ENCODE measurements at places on chromosomes 5 and 9.

GRCh38 chr9:110814159-110814558 lies 145.6 kb downstream of the MUSK start:
- DNase-seq = no peak

DNA sequence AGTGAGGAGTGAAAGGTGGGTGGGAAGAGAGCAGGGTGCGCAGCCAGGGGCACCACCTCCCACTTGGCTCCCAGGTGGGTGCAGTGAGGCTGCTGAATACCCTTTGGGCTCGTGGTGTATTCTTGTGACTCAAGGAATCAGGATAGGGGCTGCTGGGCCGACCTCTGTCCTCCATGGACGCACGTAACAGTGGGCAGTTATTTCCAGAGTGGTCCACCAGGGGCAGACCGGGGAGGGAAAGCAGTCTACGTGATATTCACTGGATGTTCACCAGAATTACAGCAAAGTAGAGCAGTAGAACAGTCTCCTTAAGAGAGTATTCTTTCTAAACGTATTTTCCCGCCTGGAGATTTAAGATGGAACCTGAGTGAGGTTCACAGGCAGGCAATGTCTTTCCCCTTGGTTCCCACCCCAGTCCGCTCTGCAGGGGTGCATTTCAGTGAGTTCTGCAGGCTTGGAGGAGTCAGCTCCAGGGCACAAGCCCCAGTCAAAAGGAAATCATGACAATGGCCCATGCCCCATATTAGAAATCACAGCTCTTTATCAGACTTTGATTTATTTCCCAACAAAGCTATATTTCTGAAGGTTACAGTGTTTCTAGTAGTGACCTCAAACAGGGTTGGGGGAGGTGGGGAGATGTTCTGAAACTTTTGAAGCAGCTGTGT lies 88.7 kb downstream of the SYK start:
- DNase-seq = no peak

DNA sequence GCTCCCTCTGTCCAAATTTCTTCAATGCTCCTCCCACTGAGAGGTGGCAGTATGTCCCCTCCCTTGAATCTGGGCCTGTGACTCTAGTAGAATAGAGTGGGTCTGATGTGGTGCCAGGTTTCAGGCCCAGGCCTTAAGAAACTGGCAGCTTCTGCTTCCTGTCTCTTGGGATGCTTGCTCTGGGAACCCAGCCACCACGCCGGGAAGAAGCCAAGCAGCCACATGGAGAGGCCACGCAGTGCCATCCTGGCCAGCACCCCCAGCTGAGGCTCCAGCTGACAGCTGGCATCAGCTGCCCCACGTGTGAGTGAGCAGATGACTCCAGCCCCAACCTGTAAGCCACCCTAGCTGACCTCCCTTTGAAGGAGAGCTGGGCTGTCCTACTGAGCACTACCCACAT lies 7.3 kb upstream of the TSPAN17 start:
- DNase-seq = no peak

- no peak for DNase-seq
Observed at GRCh38 chr9:37036371-37036775, 2.3 kb upstream of the PAX5 start.

- no peak for DNase-seq
Observed at GRCh38 chr9:22141908-22142307, 132.8 kb upstream of the CDKN2B start.

DNA sequence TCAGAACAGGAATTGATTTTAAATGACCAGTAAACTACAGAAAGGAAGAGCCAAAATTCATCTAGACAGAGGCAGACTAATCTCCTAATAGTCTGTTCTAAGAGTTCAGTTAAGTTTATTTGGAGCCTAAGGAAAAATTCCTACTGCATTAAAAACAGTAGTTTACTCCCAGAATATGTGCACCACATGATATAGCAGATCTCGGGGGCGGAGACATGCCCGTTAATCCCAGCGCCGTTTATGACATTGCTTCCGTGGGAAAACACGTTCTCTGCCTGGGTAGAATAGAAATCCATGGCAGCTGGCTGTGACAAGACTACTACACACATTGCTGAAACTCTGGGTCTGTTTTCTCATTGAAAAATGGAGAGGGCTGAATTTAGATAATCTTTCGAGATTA lies 11.4 kb downstream of the HABP4 start:
- no peak for DNase-seq

- DNase-seq = no peak
Observed at GRCh38 chr9:34577400-34578240, 11.9 kb downstream of the CNTFR start.

DNA sequence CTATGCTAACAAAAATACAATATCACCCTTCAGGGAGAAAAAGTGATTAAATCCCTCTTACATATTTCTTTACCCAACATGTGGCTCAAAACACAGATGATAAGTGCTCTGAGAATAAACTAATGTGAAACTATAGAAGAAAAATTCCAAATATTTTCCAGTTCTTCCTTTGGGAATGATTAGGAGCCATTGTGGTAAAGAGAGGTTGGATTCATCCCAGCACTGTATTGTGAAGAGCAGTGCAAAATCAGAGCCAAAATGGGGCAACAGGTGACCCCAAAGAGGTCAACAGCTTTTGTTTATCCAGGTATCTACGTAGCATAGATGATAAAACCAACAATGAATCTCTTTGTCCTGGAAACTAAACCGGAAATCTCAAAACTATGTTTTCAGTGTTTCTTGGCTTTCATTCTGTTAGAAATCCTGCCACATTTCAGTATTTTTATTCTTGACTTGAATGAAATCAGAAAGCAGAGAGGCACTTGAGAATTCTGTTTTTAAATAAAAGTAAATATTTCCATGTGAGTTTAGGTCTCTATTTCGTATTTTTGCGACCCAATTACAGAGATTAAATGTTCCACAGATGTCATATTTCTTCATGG lies 120.4 kb upstream of the FST start:
- DNase-seq = no peak

DNA sequence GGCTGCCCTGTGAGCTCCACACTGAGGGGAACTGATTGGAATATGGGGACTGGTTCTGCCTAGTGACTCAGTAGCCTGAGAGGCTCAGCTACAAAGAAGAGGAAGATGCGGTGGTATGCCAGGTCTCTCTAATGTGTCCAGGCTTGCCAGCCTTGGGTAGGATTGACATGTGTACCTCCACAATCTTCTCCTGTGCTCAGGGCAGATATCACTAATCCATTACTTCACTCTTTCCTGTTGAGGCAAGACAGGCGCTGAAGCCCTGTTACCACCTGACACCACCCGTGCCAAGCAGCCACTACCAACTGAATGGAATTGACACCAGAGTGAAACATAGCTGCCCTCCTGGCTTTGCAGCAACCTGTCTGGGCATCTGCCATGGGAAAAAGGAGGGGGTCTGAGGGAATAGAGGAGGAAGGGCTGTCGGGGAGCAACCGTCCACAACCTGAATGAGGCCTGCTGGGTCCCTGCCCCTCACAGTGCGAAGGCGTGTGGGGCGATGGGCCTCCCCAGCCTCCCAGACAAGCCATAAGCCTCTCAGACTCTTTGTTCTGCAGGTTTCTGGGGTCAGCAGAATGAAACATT lies 114.7 kb upstream of the CXCL14 start:
- no peak for DNase-seq

DNA sequence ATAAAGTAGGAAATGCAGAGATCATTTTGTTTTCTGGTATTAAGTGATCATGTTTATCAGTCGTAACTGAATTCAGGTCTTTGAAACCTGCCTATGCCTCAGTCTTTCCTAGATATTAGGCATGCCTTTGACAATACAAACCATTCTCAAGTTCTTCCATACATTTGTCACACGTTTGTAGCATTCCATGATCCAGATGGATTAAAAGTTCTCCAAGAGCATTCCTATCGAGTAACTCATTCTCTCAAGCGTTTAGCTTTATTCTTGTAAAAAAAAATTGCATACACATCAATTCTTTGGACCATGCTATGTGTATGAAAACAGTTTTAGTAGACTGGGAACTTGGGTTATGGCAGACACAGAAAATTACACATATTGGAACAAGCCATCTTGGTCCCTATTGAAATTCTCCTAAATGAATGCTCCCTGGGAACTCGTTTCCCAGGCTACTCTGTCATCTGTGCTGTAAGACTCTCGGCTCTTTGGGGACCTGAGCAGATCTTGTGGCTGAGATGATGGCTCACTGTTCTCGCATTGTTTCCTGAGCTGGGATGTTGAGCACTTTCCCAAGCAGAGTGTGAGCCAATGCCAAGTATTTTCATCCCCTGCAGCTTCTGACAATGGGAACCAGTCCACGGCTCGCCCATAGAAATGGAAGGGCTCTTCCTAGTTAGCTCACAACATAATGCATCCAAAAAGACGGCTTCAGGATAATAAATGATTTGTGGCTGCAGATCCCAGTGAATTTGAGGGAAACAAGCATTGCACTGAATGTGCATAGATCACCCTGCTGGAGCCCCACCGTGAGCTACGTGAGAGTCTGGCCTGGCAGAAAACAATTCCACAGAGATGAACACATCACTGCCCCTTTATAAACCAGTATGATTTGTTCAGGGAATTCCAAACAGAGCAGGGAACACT lies 230.2 kb downstream of the IRX1 start:
- DNase-seq = no peak

DNA sequence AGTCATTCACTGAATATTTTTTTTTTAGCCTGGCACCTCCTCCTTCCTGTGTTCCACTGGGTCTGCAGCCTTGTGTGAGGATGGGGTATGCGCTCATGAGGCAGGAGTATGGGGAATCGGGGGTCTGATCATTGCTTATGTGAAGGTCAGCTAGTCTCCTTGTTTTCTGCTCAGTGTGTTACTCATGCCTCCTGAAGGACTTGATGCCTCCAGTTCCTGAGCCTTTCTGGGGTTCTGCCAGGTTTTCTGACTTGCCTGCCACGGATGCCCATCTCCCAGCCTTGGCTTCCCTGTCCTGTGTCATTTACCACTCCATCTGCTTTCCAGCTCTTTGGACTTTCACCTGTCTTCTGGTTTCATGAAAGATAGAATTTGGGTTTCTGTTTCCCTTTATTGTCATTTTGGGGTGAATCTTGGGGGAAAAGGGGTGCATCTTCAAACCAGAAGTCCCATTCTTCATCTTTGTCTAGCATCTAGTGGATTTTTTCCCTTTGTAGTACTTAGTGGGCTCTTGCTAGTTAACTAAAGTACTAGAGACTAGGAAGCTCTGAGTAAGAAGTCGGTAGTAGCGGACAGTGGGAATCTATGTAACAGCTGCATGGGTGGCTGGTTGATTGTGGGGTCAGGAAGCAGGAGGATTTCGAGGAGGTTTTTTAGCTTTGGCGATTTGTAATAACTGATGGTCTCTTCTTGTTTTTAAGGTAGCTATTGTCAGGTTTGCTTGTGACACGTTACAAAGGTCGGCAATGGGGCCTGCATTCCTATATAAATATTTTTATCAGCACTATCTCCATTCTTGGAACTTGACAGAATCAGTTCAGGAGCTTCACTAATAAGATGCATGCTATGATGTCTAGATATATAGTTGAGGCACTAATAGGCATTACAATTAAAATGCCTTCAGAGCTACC lies 8.2 kb downstream of the OTULIN start:
- DNase-seq = no peak

- DNase-seq = no peak
Observed at GRCh38 chr9:137383784-137384756, 38.9 kb downstream of the EXD3 start.

DNA sequence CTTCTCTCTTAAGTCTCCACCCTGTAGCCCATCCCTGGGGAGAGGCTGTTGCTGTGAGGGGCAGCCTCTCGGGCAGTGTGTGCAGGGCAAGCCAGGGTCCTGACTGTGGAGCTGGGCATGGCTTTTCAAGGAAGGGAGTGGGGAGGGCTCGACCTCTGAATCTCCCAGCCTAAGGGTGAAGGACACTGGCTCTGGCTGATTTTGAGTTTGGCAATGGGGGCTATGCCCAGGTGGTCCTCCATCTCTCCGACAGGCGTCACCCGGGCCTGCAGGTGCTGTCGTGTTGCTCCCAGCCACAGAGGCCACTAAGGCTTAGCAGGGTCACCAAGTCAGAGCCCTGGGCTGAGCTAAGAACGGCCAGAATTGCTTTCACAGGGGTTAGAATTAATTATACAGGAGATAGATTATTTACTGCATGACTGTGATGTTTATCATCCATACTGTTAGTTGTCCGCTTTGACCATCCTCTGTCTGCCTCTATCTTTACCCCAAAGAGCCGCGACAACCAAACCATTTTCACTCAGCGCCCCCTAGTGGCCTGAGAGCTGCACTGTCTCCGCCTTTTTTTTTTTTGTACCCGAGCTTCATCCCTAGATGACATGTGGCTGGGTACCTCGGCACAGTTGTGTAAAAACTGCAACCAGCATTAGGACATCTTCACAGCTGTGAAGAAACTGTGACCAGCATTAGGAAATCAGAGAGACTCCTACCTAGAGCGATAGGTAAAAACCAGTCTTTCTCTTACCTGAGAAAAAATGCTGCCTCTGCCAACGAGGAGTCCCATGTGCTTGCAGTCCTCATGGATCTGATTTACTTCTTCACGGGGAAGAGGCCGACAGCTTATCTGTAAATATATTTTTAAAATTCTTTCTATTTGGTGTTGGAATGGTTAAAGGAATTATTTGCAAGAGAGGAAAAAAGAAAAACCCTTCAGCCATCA lies 44.5 kb downstream of the AGXT2 start:
- no peak for DNase-seq

GRCh38 chr5:168920019-168920810 lies 341.0 kb upstream of the PANK3 start:
- no peak for DNase-seq

GRCh38 chr5:178883815-178884430 lies 11.8 kb upstream of the ZFP2 start:
- DNase-seq = no peak

DNA sequence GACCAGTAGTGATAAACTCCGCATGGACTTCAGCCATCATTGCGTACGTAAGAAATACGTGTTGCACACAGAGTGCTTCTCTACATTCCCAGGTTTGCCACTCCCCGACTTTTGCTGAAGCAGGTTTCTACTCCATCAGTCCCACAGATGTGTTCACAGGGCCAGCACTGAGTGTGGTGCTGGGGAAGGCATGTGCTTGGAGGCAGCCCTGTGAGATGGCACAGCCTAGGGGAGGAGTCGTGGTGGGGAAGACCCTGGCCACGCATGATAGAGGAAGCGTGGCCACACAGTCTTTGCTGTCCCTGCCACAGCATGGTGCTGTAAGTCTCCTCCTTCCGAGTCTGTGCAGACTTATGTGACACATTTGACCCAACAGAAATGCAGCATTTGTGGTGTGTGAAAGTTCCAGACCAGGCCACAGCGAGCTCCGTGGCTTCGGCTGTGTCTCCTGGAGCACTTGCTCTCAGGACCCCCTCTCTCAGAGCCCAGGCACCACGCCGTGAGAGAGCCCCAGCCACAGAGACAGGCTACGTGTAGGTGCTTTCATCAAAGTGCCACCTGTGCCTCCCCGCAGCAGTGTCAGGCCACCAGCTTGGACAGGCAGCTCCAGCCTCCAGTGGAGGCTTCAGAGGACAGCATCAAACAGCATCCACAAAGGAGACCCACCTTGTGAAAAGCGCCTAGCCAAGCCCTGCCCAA lies 197.8 kb downstream of the AUH start:
- DNase-seq = no peak

DNA sequence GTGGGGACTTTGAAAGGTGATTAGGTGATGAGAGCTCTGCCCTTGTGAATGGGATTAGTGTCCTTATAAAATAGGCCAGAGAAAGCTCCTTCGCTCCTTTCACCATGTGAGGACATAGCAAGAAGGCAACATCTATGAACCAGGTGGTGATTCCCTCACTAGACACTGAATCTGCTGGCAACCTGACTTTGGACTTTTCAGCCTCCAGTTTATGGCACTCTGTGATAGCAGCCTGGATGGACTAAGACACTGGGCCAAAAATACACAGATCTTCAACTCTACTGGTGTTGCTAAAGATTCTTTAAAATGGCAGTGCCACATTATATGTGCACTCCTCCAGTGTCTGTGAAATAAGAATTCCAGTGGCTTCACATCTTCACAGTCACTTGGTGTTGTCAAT lies 41.2 kb upstream of the COL15A1 start:
- no peak for DNase-seq
